ENCODE measurements at places on chromosomes 1 and 21.

GRCh38 chr1:225780134-225780533 lies 2.5 kb downstream of the SRP9 start:
- no peak for DNase-seq

DNA sequence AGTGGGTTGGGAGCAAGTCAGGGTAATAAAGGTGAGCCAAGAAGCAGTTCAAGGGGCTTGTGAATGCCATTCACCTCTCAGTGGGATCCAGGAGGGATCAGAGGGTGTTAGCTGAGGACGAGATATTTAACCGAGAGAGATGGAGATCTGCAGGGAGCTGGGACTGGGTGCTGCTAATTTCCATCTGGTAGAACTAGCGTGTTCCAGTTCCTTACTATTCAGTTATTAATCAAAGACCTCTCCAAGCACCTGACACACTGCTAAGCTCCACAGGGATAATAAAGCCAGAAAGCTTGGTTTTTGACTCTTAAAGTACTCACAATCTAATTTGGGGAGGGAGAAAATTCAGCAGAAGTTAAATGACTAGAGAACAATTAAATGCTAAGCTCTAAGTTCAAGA lies 57.7 kb downstream of the ALG14 start:
- no peak for DNase-seq

DNA sequence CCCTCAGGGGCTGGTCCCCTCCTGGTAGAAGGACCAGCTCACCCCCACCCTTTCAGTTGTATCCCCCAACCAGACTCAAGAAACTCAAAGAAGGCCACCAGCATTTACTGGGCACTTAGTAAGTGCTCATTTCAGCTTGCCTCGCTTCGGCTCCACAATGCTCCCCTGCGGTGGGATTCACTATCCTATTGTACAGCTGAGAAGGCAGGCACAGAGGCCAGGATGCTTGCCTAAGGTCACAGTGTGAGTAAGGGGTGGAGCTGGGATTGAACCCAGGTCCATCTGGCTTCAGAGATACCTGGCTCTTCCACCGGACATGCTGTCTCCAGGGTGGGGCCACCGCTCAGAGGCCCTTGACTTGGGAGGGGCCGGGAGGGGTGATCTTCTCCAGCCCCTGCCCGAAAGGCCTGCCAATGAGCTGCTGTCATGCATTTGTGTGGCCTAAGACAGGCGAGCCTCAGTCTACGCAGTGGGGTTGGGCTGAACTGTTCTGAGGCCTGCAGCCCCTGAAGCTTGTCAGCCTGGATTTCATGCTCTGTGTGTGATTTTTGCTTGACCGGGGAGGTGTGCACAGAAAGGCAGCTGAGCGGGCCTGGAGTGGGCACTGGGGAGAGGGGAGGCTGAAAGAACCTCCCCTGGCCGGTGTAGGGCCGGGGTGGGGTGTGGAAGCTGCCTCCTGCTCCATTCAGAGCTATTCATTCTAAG lies 48.1 kb downstream of the DMRTB1 start:
- no peak for DNase-seq

DNA sequence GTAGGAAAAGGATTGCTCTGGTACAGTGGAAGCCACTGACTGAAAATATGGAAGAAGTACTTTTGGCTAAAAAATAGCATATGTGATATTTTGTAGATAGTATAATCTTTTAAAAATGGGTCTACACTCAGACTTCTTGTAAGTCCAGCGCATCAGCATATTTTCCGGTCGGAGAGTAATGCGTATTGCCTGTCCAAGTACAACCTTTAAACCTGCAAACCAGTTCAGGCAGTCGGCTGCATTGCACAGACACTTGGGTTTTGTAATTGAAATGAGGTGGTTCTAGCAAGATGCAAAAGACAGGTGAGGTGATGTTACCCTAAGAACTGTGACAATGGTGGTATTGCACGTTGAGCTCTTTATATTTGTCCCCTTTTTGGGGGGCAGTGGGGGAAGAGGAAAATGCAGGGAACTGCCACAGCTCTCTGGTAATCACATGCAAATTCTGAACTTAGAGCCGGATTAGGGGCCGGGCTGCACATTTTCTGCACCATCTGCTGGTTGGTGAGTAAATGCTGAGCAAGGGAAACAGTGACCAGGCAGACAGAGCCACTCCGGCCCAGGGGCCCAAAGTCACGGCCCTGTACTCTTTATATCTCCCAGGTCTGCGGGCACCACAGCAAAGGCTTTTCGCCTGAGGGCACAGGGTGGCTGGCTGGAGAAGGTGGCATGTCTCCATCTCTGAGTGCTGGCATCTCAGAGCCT lies 2.3 kb downstream of the GPR137B start:
- no peak for DNase-seq

DNA sequence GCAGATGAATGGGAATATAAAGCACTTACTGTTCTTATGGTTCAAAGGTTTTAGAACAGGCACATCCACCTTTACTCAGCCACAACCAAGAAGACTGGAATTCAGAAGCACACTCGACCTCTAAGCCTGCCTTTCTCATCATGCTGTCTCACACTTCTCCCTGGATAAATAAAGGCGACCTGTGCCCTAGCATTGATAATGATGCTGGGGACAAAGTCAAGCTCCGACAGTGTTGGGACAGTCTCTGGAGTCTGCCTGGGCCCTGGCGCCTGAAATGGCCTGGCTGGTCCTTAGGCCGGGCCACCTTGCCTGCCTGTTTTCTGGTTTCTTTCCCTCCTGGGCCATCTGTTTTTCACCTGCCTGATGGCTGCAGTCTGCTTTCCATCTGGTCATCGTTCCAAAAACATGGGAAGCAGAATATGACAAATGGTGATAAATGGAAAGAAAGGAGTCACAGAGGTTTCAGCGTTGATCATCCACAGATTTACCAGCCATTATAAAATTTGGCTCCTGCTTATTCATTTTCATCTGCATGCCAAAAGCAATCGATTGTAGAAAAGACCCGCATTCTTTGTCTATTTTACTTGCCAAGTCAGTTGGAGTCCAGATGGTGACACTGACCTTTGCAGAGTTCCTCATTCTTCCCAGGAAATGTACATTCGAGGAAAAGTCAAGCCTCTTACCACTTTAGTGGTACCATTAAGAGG lies 91.2 kb upstream of the KCNJ15 start:
- no peak for DNase-seq
